ENCODE measurements at places on chromosomes 5 and 9.

DNA sequence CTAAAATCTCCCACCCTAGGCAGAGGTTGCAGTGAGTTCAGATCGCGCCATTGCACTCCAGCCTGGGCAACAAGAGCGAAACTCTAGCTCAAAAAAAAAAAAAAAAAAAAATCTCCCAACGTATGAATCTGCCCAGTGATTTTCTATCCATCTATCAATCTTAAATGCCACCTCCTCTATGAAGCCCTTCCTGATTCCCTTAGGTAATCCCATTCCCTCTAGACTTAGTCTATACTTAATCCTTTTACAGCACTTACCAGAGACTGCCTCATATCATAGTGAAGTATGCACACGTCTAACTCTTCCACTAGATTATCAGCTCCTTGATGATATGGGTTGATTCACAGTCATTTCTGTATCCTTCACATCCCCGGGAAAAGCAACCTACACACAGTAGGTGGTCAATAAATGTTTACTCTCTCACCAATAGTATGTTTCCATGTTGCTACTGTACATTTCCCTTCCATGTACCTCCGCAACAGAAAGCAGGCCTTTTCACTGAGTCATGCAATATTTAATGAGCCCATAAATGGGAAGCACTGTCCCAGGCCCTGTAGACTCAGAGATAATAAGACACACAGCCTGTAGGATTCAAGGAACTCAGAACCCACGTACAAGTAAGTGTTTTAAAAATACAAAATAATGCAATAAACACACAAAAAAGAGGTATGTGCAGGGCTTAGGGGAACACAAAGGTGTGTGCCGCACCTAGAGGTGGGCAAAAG is 1.2 kb downstream of the DROSHA start:
- DNase-seq: no peak

DNA sequence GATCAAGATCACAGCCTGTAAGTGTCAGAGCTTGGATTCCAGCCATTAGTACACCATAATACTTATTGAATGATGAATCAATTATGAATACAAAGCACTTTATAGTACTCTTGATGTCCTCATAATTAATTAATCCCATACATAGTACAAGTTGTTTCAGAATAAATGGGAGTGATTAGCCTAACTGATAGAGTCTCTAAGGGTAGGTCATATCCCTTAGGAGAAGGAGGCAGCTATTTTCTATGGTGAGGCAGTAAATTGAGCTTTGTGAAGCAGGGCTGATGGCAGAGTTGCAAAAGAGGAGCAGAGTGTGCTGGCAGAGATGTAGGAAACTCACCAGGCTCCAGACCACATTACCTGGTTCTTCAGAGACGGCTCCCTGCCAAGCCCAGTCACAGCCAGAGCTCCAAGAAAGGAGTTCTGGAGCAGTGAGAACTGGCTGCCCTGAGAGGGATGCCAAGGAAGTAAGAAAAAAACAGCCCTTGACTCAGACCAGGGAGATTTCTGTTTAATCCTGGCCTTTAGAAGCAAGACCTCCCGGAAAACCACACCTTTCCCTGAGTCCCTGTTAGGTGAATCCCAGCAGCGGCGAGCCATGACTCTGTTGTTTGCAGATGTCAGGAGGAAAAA is 112.9 kb downstream of the SH3TC2 start:
- DNase-seq: no peak

DNA sequence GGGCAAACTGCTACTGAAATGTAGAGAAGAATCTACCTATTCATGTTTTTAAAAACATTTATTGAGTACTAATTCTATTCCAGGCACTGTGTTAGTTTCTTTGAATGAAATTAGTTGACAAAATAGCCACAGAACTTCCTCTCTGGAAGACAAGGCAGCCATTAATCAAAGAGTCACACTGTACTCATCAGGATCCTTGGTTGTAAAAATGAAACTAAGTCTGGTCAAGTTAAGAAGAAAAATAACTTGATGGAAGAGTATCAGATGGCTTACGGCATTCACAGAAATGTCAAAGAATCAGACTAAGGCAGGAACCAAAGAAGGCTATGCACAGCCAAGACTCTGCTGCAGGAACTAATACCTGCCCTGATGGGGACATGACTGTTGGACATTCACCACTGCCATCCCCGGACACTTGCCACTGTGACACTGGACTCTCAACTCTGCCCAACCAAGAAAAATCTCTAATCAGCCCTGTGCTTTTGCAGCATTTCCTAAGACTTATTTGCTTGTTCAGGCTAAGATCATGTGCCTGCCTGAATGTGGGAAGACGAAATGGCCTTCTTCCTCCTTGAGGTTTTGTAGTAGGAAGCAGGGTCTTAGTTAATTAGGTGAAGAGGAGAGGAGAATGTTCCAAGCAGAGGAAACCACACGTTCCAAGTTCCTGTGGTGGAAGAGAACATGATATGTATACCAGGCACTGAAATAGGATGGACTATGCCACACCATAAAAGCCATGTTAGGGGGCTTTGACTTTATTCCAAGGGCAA is 23.3 kb upstream of the NDUFB6 start:
- no peak for DNase-seq

GRCh38 chr5:4011943-4012342 is 416.3 kb downstream of the IRX1 start:
- no peak for DNase-seq

Measured in renal pelvis (tissue), 12 donors.